ENCODE measurements at places on chromosomes 1 and 21.

- DNase-seq, result no peak
These were observed 3.5 kb upstream of the UTS2 start for GRCh38 chr1:7856345-7856744.

DNA sequence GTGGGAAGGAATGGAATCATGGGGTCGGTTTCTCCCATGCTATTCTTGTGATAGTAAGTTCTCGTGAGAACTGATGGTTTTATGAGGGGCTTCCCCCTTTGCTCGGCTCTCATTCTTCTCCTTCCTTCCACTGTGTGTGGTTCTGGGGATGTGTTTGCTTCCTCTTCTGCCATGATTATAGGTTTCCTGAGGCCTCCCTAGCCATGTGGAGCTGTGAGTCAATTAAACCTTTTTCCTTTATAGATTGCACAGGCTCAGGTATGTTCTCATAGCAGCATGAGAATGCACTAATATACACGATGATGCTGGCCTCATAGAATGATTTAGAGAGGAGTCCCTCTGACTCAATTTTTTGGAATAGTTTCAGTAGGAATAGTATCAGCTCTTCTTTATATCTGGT, 195.4 kb upstream of the IVNS1ABP start:
- no peak for DNase-seq

GRCh38 chr21:42040411-42041180, 30.4 kb upstream of the ZBTB21 start:
- DNase-seq, result no peak

DNA sequence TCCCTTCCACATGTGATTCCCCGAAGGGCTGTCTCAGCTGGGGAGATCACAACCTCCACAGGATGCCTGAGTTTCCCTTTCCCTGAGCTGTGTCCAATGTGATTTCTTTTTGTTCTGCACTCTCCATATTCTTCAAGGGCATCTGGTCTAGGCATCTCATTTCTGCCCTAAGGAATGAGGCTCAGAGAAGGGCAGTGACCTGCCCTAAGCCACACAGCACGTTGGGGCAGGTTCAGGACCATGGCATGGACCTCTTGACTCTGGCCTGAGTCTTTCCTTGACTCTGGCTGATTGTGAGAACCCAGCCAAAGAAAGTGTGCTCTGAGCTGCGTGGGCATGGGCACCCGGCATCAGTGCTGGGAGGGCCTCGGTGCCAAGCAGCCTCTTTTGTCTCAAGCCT, 590.3 kb downstream of the PTPRU start:
- no peak for DNase-seq

GRCh38 chr1:13492711-13493110, 21.1 kb downstream of the LRRC38 start:
- no peak for DNase-seq

DNA sequence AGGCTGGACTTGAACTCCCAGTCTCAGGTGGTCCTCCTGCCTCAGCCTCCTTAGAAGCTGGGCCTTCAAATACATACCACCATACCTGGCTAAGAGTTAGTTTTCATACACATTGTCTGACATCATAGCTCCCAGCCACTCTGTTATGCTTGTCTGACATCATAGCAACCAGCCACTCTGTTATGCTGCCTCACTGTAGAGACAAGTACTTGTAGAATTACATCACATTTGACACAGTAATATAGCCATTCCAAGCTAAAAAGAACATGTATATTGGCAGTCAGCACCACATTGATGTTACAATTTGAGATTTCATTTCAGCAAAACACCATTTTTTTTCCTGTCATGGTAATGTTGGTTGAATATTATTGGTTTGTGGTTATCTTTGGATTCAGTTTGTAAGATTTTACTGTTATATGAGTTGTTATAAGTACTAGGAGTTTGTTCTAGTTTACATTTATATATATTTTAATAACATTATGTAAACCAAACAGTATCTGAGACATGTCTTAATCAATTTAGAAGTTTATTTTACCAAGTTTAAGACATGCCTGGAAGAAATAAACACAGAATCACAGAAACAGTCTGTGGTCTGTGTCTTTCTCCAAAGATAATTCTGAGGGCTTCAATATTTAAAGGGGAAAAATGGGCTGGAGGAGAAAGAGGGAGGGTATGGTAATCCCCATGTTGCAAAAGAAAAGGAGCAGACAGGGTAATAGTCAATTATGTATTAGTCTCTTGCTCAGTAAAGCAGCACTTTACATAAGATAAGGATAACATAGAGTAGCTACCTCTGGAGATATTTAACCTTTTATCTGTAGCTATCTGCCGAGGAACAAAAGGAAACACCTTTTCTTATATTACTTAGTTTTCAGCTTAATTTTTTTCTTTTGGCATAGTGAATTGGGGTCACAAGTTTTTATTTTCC, 43.0 kb downstream of the XPR1 start:
- no peak for DNase-seq

DNA sequence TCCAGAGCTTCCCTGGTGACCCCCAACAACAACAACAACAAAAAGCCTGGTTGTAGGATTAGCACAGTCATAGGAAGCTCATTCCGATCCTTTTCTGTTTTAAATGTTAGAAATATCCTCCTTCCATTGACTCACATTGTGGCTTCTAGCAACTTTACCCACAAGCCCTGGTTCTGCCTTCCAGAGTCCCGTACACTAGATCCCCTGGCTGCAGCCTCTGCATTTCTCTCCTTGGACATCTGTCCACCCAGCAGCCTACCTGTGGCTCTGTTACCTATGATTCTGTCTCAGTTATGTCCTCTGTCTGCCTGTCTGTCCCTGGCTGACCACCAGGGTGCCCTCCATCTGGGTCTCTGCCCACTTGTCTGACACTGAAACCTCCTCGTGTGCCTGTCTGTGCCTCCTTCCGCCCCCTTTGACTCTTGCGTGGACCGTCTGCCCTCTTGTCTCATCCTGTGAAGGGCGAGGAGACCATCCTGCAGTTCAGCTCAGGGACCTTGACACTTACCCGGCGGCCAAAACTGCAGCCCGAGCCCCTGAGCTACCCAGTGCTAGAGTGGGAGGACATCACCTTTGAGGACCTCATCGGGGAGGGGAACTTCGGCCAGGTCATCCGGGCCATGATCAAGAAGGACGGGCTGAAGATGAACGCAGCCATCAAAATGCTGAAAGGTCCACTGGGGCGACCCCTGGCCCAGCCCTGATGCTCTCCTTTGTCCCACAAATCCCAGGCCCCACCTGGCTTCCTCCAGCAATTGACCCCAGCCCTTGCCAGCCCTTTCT, 16.1 kb downstream of the TIE1 start:
- no peak for DNase-seq

- DNase-seq, result no peak
These were observed 16.3 kb upstream of the DNAJC6 start for GRCh38 chr1:65292861-65293593.

- DNase-seq, result no peak
These were observed 17.5 kb downstream of the GTF2B start for GRCh38 chr1:88873737-88874349.

- DNase-seq, result no peak
These were observed 1620.1 kb downstream of the BRINP3 start for GRCh38 chr1:188857526-188858087.

DNA sequence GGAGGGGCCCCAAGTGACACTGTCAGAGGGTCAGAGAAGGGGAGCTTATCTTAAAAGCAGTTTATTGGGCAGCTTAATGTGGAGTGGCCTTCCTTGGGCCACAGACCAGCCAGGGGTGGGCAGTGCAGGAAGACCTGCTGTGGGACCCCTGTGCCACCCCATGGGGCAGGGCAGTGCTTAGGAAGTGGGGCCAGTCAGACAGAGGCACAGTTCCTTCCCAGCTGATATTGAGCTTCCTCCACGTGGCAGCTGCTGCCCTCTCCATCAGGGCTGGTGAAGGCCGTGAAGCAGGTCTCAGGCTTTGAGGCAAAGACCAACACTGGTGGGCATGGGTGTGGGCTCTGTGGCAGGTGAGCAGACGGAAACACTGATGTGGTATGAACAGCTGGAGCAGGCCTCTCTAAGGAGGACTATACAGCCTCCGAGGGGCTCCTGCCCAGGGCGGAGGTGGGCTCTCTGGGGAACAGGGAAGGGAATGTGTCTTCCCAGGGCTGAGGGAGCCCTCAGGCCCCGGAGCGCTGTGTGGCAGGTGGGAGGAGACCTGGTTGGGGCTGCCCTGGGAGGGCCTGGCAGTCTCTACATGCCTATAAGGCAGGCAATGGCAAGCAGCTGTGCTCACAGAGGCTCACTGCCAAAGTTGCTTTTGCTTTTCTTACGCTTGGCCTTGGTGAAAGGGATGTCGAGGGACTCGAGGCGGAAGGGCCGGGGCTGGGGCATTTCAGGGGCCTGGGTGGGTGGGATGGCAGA, 3.0 kb upstream of the DDOST start:
- no peak for DNase-seq

DNA sequence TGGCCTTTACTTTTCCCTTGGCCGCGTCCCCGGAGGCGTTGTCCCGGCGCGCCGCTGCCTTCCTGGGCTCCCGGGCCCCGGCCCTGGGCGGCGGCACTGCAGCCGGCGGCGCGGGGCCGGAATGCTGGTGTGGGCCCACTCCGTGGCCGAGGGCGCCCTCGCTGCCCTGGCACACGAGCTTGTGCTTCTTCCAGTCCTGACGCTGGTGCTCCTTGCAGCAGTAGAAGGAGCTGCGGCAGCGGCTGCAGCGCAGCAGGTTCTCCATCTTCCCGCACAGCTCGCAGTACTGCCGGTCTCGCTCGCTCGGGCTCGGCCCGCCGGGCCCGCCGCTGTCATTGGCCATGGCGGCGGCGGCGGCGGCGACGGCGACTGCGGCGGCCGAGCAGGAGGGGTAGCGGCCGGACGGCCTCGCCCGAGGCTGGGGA, 529 bp downstream of the EGLN1 start:
- DNase-seq, result peak; percentile 52

- DNase-seq, result no peak
These were observed 38.3 kb downstream of the IFI44 start for GRCh38 chr1:78687914-78688313.

DNA sequence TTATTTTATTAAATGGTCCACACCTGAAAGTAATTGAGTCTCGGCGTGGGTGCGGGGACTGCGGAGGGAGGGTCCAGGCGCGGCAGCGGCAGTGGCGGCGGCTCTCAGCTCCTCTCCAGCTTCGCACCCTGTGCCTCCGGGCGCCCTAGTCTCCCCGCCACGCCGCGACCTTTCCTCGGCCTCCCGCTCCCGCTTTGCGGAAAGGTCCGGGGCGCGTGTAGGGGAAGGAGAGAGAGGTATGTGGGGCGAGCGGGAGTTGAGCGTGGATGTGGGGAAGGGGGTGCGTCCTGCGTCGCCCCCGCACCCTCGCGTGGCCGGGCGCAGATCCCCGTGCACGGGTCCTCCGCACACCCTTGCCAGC, 13.4 kb upstream of the ALX3 start:
- DNase-seq, result no peak

DNA sequence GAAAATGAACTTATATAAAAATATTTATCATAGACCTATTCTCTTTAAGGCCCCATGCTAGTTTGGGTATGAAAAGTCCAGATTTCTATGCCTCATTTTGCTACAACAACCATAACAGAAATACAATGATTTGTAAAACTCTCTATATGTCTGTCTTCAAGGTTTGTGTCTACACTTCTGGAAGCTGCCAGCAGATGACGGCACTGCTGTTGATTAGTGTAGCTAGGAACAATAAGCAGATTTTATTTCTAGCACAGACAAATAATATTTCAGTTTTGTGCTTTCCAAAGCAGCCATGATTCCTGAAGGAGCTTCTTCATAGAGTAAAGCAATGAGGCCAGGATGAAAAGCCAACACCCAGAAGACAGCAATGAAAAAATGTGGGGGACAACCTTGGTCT, 779.6 kb upstream of the ADGRL2 start:
- no peak for DNase-seq

GRCh38 chr21:31945141-31945540, 72.3 kb downstream of the HUNK start:
- no peak for DNase-seq

DNA sequence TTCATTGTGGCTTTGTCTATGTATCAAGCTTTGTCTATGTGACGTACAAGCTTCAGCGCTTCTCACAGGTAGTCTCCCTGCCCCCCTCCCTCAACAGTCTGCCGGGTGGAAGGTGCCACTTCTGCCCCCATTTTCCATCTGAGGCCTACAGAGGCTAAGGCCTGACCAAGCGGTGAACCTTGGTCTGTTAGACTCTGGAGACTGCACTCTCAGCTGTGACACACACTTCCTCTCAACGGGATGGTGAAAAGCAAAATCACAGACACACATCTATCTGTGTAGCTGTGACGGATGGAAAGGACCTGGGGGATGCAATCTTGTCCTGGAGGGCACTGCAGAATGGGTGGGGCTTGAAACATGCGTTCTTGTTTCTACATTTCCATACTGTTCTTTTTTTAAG, 152.9 kb upstream of the EDN2 start:
- no peak for DNase-seq

DNA sequence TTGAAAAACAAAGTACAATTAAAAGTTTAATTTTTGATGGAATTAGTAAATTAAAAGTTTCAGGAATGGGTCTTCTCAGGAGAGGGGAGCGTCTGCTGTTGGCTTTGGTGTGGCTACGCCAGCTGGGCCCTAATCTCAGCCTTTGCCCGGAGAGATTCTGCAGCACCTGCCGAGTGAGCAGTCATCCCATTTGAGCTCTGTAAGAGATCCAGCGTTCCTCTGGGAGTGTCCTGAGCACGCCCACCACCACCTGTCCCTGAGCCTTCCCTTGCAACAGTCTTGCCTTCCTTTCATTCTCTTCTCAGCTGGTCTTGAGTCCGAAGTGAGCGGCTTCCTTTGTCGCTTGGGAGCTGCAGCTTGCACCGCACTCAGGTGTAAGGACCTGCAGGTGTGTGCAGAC, 263.1 kb downstream of the CAMTA1 start:
- DNase-seq, result no peak

DNA sequence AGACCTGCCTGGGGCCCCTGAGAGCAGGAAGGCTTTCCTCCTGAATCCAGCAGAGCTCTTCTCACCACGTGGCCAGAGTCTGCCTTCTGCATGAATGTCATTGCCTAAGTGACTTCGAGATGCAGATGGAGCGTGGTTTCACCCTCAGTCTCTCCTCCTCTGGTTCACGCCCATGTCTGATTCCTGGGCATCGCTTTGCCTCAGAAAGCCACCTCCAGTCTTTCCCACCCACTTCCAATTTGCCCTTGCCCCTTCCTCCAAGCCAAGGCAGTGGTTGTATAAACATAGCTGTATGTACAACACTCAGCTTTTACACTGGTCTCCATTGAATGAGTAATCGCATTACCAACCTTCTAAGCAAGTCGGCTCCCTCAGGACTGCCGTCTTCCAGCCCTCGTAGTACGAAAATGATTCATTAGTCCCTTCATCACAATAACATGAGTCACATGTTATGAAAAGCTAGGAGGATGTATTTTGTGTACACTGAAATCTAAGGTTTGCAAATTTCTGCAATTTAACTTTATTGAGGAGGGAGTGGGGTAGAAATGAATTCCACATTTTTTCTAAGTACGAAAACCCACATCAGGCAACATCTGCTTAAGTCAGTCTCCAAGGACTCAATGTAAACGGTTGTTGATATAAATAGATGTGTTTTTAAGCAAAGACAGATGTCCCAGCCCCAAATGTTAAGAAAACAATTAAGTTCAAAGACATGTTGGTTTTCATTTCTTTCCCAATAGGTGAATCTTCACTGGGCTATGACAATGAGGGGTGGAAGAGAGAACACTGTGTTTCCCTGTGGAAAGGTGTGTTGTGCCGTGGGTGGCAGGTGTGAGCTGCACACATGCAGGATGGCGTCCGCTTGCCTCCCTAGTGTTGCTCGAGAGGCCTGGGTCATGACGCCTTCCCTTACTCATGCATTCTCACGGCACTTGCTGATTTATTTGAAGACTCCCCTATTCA, 32.3 kb upstream of the ETS2 start:
- DNase-seq, result no peak

GRCh38 chr1:18682375-18682774, 51.7 kb downstream of the PAX7 start:
- DNase-seq, result no peak

- DNase-seq, result no peak
These were observed 46.8 kb downstream of the UBR4 start for GRCh38 chr1:19163261-19163660.
